Foreskin fibroblast (primary cell): ENCODE measurements at places on chromosomes 2 and 18.

- peak; percentile 19 for DNase-seq
Measured at GRCh38 chr2:112942654-112943002, 31.7 kb downstream of the IL37 start.

DNA sequence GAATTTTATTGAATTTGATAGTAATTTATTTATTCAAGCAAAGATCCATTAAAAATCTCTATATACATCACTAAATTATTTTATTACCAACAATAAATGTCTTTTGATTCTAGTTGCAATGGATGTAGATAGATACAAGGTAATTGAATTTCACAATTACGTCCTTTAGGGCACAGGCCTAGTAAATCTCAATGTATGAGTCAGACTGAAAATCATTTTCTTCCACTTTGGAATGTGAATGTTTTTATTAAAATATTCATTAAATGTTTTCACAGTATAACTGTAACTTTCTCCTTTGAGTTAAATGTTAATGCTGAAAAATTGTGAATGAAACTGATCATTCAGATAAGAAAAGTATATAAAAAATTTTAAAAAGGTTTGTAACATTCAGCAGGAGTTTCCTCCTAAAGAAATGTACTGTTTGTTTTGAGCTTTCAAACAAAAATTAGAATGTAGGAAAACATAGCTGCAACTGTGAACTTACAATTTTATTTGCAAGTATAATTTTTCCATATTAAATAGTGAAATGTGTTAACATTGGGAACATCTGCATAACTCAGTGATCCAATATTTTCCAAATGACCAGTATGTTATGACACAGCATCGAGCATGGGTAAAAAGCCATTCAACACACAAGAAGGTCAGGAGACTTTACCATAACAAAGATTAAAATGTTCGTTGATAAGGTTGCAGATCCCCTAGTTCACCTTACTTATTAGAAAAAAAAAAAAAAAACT, 663.7 kb downstream of the METTL4 start:
- no peak for DNase-seq

GRCh38 chr2:210496512-210496911, 20.0 kb upstream of the LANCL1 start:
- DNase-seq = no peak

DNA sequence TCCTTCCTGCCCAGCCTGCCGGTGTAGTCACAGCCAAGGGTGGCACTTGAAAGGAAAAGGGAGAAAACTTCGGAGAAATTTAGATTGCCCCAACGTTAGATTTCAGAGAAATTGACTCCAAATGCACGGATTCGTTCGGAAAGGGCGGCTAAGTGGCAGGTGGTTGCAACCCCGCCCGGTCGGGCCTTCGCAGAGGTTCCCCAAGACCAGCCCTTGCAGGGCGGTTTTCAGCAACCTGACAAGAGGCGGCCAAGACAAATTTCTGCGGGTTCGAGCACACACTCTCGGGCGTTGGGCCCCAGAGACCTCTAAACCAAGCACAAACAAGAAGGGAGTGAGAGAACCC, 4.8 kb downstream of the ONECUT2 start:
- no peak for DNase-seq

DNA sequence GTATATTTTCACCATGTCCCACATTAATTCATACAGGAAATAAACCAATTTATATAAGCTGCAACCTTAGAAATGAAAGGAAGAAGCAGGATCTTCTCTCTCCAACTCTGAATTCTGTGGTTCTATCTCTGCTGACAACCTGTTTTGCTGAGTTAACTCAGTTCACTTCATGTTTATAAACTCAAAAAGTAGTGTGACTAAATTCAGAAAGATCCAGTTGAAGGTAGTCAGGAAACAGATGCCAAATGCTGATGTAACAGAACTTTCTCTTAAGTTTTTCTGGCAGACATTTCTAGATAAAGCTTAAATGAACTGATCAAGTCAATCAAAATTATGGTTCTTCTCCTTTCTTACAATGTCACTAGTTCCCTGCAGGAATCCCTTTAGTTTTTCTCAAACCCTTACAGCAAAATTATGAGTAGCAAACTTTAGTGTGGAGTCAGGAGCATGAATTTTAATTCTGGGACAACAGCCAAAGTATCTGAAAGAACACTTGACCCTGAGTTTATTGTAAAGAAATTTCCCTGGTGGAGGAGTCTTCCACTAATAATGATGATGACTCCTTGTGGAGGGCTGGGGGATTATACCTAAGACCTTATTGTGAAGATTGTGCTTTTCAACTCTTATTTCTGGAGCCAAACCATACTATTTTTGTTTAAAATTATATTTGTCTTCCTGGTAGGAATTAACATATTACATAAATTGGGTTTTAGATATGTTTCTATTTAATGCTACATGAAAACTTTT, 216.9 kb downstream of the MYO3B start:
- DNase-seq = peak; percentile 17

GRCh38 chr2:233290051-233290845, 17.4 kb upstream of the SAG start:
- no peak for DNase-seq

- DNase-seq = peak; percentile 30
Measured at GRCh38 chr2:180819106-180819505, 161.3 kb upstream of the UBE2E3 start.

GRCh38 chr2:213259266-213259665, 25.0 kb upstream of the SPAG16 start:
- DNase-seq = no peak

- no peak for DNase-seq
Measured at GRCh38 chr2:217774232-217774631, 228.6 kb downstream of the TNS1 start.

GRCh38 chr2:29222381-29223179, 107.4 kb downstream of the CLIP4 start:
- DNase-seq = no peak

DNA sequence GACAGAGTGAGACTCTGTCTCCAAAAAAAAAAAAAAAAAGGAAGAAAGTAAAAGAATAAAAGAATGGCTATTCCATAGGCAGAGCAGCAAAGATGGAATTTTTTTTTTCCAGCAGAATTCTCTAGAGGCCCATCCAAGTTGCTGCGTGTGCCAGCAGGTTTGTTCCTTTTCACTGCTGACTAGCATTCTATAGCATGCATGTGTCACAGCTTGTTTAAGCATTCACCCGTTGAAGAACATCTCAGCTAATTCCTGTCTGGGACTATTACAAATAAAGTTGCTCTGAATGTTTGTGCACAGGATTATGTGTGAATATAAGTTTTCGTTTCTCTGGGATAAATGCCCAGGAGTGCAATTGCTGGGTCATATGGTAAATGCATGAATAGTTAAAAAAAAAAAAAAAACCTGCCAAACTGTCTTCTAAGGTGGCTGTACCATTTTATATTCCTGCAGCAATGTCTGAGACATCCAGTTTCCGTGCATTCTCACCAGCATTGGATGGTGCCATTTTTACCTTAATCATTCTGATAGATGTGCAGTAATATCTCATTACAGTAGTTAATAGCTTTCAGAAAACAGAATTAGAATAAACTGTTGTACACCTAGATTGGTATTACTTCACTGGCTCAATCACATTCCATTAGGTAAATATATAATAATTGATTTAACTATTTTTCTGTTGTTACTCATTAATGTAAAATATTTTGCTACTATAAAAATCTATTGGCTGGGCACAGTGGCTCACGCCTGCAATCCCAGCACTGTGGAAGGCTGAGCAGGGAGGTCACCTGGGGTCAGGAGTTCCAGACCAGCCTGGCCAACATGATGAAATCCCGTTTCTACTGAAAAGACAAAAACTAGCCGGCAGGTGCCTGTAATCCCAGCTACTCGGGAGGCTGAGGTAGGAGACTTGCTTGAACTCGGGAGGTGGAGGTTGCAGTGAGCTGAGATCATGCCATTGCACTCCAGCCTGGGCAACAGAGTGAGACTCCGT, 47.5 kb upstream of the ASAP2 start:
- no peak for DNase-seq

- no peak for DNase-seq
Measured at GRCh38 chr2:137262594-137262993, 497.2 kb downstream of the THSD7B start.

DNA sequence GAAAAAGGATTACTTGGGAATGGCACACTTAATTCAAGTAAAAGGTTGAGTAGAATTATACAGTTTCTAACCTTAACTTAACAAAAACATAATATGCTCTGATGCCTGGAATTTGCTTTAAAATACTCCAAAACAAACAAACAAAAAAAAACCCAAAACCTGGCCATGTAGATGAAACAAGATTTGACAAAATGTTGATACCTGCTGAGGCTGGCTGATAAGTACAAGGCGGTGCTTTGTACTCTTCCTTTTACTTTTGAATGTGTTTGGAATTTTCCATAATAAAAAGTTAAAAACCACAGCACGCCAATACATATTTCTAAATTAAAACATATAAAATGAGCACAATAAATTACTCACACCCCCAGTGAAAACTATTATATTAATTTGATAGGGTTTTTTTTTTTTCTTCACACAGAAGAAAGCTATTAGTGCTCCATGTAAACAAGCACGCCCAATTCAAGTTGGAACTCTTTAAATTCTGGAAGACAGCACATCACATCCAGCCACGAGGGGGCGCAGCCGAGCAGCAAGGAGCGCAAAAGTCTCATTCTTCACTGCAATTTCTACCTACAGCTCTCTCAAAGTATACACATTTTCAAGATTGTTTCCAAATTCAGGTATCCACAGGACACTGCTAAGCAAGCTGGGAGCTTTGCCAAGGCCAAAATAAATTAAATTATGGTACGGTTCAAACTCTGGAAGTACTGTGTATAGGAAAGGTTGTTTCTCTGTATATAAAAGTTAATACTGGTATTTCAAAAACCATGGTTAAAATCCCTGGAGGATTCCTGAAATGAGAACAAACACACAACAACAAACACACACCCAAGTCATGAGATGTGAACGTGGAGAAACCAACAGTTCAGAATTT, 7.5 kb downstream of the SERTAD2 start:
- DNase-seq = peak; percentile 53

- DNase-seq = no peak
Measured at GRCh38 chr18:64659196-64659595, 510.3 kb upstream of the LINC00305 start.

DNA sequence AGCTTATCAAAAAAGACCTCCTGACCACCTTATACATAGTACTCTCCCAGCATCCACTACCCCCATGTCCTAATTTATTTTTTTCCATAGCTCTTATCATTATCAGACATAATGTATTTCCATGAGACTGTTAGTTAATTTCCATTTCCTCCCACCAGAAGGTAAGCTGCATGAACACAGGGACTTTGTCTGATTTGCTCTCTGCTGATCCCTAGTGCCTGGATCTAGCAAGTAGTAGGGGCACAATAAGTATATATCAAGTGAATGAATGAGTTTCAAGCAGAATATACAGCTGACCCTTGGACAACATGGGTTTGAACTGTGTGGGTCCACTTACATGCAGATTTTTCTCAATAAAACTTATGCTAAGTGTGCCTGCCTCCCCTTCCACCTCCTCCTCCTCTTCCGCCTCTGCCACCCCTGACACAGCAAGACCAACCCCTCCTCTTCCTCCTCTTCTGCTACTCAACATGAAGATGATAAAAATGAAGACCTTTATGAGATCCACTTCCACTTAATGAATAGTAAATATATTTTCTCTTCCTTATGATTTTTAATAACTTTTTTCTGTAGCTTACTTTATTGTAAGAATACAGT, 53.8 kb downstream of the CTAGE1 start:
- DNase-seq = no peak

GRCh38 chr2:122203523-122203922, 448.1 kb downstream of the TSN start:
- DNase-seq = peak; percentile 3

- no peak for DNase-seq
Measured at GRCh38 chr18:26181343-26181826, 44.9 kb upstream of the TAF4B start.

DNA sequence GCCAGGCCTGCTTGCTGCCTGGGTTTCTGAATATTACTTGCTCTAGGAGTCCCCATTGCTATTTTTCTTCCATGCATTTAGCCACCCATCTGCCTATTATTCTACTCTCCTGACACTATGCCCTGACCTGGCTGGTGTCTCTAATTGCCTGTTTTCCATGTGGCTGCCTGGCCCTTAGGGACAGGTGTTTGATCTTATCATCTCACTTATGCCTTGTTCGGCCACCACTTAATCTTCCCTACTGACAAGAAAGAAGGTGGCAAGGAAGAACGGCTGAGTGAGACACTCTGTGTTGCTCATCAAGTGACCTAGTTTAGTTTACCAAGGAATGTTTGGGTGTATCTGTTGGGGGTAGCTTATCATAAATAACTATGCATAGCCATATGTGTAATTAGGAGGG, 50.4 kb upstream of the RAPH1 start:
- no peak for DNase-seq

DNA sequence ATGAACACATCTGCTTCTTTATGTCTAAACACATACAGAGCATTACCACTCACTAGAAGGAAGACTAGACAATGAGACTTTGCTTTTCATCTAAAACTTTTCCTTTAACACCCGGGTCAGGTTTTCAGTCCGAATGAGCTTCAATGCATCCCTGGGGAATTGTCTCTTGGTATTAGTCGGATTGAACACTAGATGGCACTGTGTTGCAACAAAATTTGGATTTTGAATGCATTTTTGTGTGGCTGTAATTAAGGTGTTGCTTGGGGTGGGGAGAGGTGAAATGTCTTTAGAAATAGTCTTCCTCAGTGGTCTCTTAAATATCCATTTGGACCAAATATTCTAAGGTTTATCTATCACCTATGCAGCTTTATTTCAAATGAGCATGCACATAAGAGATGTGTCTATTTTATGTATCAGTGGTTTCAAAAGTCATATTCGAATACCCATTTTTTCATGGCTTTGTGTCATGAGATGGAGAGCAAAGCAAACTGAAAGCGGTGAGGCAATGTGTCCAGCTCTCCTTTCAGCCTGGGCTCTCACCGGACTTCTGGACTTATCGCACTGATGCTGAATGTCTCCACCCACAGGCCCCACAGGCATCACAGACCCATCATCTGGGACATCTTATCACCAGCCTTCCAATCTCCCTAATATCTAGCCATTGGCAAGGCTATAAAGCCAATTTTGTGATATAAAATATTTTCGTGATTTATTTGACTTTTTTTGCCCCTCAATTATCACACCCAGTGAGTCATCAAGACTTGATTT, 510.3 kb downstream of the RNF144A start:
- DNase-seq = peak; percentile 29

- DNase-seq = peak; percentile 64
Measured at GRCh38 chr18:37476182-37476581, 89.4 kb downstream of the CELF4 start.

- no peak for DNase-seq
Measured at GRCh38 chr2:238238311-238238765, 1.5 kb downstream of the HES6 start.

GRCh38 chr2:73716543-73717250, 20.4 kb downstream of the TPRKB start:
- DNase-seq = no peak

GRCh38 chr2:80258341-80258740, 46.2 kb downstream of the LRRTM1 start:
- no peak for DNase-seq

- DNase-seq = no peak
Measured at GRCh38 chr18:25244924-25245698, 106.9 kb downstream of the ZNF521 start.

DNA sequence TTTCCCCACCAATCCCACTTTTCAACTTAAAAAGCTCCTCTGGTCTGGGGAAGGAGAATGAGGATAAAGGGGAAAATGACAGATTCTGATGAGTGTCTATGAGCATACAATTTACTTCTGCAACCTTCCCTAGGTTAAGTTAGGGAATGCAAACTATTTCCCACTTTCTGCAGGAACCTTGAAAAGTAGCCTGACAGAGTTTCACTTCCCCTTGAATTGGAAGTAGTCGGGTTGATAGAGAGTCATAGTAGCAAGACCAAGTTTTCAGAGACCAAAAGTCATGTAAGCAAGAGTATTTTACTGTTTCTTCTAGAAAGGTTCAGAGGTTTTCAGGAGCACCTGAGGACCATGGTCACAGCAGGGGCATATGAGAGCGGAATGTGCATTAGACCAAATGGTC, 815.1 kb downstream of the CPS1 start:
- DNase-seq = no peak
